Stimulated activated CD8-positive, alpha-beta memory T cell treated with anti-CD3 and anti-CD28 coated beads, Interleukin-15, amount 100 ng/mL, for 4 hours (primary cell): ENCODE measurements at places on chromosomes 12 and 14.

- no peak for DNase-seq
Measured at GRCh38 chr14:94237983-94238382, 55.1 kb downstream of the SERPINA10 start.

- no peak for DNase-seq
Measured at GRCh38 chr12:26651566-26652188, 181.3 kb downstream of the ITPR2 start.

DNA sequence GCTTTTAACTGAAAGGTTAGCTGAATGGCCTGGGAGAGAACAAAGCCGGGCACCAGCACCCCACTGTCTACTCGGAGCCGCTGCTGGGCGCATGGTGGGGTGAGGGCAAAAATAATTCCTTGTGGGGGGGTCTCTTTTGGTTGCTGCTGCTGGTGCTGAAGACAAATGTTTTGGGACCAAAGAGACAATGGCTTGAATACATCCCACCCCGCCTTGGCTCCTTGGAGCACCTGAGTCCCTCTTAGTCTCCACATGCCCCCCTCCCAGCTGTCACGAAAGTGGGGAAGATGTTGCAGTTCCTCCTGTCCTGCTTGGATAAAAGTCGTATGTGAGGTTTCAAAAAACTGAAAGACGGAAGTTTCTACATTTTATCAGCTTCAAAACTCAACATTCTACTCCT, 85.0 kb downstream of the PIWIL1 start:
- DNase-seq = no peak

- no peak for DNase-seq
Measured at GRCh38 chr14:101350021-101350420, 211.3 kb upstream of the DIO3 start.

DNA sequence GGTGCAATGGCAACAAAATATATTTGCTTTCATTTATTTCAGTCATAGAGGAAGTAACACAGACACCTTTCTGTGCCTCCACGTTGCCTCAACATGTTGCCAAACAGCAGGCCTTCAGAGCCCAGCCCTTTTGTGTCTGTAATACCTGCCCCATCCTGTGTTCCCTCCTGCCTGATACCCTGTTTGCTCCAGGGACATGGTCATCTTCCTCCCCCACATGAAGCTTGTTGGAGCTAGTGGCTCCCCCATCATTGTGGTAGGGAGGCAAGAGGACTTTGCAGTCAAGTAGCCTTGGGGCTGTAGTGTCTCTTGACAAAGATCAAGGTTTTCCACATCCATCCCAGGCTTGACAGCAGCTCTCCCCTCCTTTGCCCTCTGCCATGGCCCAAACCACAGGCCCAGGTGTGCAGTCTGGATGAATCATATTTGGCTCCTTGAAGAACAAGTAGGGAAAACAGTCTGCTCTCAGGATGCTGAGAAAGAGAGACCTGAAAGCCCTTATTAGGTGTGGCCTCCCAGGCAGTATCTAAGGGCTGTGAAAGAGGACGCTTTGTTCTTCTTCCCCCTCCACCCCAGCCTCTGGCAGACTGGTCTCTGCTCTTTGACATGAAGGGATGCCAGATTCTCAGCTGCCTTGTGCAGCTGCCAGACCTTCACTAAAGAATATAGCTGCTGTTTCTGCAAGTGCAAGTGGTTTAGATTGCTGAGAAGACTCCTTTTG, 329.0 kb downstream of the C12orf75 start:
- DNase-seq = no peak

DNA sequence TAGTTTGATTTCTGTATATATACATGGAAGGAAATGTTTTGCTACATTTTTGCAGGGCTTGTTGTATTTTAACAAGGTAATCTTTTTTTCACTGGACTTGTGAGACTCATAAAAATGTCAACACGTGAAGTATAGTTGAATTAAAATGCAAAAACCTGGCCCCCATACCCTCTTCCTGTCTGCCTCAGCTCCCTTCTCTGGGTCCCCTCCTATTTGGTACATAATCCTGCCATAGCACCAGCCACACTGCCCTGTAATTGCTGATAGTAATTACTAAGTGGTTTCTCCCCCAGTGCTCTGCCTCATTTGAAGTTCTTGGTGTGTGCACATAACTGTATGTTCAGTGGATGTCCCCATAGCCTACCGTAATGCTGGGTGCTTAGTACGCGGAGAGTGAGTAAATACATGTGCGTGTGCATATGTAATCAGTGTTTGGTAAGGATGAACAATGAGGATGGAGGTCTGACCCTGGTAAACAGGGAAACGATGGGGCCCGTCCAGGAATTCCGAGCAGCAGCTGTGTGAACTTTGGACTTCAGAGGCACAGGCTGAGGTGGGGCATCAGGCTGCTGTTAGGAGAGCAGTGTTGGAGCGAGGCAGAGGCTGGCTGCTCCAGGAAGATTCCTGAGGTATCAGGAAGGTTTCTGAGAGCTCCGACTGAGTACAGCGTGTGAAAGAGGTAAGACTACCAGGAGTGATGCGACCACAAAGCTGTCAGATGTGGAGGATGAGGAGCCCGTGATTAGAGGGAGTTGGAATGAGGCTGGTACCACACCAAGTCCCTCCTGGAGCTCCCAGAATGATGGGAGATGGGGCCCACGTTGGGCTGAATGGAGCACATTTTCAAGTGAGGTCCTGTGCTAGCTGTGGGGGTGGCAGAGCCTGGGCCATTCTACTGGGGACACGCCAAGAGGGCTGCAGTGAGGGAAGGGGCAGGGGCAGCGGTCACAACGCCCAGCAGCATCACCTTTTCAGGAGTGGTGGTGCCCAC, 106.8 kb downstream of the PELI2 start:
- DNase-seq = no peak

DNA sequence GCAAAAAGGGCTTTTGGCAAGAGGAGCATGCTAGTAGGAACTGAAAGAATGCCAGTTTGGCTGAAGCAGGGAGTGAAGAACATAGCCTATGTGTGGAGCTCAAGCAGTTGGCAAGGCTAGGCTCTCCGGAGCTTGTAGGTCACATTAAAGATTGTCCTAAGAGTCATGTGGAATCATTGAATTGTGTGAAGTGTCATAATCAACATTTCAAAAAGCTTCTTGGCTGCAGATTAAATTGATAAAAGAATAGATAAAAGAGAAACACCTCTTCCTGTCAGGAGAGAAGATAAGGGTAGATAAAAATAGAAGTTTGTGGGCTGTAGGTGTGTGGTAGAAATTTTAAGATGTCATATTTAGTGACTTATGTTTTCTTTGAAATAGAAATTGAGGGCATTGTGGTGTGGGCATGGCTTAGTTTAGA, 36.1 kb downstream of the CPSF6 start:
- DNase-seq = no peak

DNA sequence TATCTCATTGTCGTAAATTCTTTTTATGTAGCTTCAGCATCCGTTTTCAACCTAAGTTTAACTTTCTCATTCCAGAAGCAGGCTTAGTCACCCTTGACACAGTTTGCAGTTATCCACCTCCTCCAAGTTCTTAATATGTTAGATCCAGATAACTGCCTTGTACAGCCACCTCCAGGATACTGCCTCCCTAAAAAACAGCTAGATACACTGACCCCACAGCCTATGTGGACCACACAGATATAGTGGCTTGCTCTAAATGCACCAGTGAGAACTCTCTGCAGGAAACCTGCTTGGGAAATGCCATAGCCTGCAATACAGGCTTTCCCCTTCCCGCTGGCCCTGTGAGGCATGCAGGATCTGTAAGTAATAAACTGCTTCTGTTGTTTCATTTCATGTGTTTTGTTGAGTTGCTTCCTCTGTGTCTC, 11.1 kb upstream of the RTL1 start:
- no peak for DNase-seq

GRCh38 chr12:27968972-27969623, 3.4 kb downstream of the PTHLH start:
- DNase-seq = no peak
